ENCODE measurements at places on chromosomes 16 and 17.

DNA sequence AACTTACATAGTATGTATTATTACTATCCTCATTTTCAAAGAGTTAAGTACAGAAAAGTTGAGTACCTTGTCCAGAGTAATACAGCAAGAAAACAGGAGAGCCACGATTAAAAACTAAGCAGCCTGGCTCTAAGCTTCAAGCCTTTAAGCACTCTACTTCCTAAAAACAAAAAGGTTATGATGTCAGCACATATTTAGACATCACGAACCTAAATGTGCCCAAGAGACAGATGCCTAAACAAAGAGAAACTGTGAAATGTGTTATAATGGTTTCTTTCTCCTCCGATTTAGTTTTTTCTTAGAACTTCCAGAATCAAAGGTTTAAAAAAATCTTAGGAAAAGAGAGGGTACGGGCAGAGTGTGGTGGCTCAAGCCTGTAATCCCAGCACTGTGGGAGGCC, 151.0 kb downstream of the VPS53 start:
- no peak for DNase-seq

DNA sequence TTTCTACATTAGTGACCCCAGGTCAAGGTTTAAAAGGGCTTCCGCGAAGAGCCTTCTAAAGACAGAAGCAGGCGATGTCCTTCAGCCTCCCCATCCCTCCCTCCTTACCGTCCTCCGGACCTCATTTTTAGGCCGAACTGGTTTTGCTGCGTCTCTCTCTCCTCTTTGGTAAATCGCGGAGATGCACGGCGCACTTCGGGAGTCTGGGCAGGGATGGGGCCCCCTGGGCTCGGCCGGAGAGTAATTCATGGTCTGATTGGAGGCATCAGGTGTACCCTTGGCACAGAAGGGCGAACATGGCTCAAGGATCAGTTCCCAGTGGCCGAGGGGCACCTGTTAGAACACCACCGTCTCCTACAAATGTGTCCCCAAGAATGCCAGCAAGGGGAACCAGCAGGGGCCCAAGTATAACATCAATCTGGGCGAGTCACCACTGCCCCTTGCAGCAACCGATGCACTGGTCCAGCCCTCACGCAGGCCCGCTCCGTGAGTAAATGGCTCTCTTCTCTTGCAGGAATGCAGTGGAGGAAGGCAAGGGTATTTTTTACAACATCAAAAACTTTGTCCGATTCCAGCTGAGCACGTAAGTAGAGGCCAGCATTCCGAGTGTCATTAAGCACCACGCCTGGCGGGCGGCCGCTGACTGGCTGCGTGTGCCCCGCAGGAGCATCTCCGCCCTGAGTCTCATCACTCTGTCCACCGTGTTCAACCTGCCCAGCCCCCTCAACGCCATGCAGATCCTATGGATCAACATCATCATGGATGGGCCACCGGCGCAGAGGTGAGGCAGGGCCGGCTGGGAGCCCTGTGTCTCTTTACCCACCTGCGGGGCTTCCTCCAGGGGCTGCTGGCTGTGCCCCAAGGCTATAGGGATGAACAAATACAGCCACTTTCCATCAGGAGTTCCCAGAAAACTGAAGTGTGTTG, 45.6 kb downstream of the MEAK7 start:
- DNase-seq: no peak

- DNase-seq: no peak
Observed at GRCh38 chr17:42547001-42547461, 5.7 kb upstream of the HSD17B1 start.

GRCh38 chr16:82626791-82627261, at the start of gene CDH13:
CDH13 (plus strand) TSS chr16:82626969.
- no peak for DNase-seq

GRCh38 chr17:7850701-7851437, 4.0 kb upstream of the TMEM88 start:
- no peak for DNase-seq

- DNase-seq: no peak
Observed at GRCh38 chr17:74028354-74029116, 174.9 kb upstream of the RPL38 start.

- no peak for DNase-seq
Observed at GRCh38 chr16:77613095-77613494, 109.2 kb upstream of the NUDT7 start.

DNA sequence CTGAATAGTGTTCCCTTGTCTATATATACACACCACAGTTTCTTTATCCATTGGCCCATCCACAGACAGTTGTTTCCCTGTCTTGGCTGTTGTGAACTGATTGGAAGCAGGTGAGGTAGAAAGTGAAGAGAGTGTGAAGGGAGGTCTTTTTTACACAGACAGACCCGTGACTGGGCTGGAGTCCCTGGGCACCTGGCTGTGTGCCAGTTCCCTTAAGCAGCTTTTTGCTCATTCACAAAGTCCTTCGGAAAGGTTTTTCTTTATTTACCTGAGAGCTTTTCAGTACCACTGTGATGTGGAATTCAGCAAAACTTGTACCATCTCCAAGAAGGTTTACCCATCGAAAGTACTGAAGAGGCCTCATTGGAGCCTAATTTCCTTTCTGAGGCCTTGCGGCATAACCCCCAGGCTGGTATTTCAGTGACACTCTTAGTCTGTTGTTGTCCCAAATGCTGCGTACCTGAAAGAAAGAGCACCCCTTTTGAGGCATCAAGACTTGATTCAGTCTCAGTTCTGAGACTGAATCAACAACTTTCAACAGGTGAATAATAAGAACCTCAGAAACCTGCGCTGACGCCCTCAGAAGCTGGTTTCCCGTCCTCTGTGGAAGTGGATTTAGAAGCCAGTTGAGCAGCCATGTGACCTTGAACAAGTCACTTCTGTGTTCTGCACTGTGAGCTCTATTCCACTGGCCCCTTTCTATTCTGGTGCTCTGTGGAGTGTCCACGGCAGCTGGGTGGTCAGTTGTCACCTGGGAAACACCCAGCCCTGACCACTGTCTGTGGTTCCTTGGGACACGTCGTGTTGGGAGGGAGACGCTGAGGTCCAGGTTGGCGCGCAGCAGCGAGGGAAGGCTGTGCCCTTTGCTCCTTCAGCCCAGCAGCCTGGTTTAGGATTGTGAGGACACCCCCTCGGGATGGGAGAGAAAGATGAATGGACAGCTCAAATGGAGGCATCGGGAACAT, 53.9 kb upstream of the CRISPLD2 start:
- DNase-seq: no peak

- no peak for DNase-seq
Observed at GRCh38 chr17:59287452-59287851, 44.0 kb upstream of the YPEL2 start.

- no peak for DNase-seq
Observed at GRCh38 chr16:90016339-90016950, 2.8 kb downstream of the DBNDD1 start.

GRCh38 chr17:57987581-57988300, at the start of gene VEZF1:
VEZF1 (minus strand) TSS chr17:57988254; CDS start chr17:57988111, 143 bp downstream.
- peak; percentile 68 for DNase-seq

- DNase-seq: no peak
Observed at GRCh38 chr17:80449194-80449929, 27.0 kb downstream of the NPTX1 start.

- DNase-seq: peak; percentile 71
Observed at GRCh38 chr17:82320956-82321927, 3.8 kb upstream of the CD7 start.

- no peak for DNase-seq
Observed at GRCh38 chr16:27366687-27367460, 35.1 kb upstream of the IL21R start.

DNA sequence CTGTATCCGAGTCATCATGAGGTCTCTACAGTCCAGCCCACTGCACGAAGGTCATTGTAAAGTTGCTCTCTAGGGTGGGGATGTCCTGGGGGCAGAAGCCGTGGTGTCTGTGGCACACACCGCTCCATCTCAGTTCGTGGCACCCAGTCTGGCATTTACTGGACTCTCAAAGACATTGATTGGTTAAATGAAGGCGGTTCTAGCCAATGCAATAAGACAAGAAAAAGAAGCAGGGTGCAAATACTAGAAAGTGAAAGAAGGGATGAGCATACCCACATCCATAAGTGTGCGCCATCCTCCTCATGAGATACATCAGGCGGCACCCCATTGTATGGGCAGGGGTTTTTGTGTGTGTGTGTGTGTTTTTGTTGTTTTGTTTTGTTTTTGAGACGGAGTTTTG, 10.7 kb upstream of the ATP2A3 start:
- no peak for DNase-seq

DNA sequence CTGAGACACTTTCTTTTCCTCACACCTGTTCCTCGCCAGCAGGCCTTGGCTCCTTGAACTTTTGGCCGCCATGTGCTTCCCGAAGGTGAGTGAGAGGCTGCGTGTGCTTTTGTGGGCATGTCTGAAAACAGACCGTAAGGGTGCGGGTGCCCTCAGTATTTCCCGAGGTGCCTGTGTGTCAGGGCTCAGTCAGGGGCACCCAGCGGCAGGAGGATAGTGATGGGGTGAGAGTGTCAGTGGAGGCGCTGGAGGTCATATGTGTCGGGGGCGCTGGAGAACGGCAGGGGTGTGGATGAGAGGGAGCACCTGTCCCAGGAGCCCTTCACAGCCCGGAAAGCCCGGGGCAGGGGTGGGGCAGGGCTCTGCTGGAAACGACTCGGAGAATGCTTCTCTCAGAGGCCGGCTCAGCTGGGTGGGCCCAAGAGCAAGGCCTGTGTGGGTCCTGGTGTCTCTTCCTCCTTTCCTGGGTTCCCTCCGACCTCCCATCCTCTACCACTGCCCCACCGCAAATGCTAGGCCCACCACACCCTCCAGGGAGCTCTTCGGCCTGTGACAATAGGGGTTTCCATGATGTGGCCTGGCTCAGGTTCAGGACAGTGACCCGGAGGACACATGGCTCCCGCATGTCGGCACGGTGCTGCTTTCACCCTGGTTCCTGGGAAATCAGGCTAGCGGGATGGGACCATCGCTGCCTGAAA, 451 bp downstream of the IL32 start:
- DNase-seq: no peak

GRCh38 chr17:62658136-62658920, 30.9 kb downstream of the MRC2 start:
- DNase-seq: no peak

- DNase-seq: no peak
Observed at GRCh38 chr17:2865228-2865627, 69.0 kb downstream of the RAP1GAP2 start.

DNA sequence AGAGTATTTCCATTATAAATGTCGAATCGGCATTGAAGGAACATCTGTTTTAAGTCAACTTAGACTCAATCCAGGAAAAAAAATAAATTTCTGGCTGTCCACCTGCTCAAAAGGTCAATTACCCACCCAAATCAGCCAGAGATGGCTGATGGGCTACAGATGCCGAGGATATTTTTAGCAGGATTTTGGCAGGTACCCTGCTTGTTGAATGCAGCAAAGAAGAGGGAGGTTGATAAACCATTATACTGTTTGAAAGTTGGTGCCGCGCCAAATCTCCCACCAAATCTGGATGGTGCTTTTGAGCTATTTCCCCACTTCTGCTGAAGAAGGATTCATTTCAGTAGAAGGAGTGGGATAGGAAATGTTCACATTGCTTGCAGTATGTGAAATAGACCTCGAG, 537.7 kb downstream of the MAF start:
- no peak for DNase-seq

DNA sequence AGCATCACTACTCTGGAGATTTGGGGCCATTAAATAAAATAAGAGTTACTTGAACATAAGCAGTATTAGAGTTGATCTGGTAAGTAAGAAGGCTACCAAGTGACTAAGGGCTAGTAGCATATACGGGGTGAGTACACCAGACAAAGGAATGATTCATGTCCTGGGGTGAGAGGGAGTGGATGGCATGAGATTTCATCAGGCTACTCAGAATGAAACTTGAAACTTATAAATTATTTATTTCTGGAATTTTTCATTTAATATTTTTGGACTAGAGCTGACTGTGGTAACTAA, 2.3 kb downstream of the SLFN5 start:
- no peak for DNase-seq

Data from effector memory CD4-positive, alpha-beta T cell (primary cell).